ENCODE measurements at places on chromosomes 1 and 21.

GRCh38 chr1:226763905-226764264, 24.8 kb upstream of the ITPKB start:
- no peak for DNase-seq

DNA sequence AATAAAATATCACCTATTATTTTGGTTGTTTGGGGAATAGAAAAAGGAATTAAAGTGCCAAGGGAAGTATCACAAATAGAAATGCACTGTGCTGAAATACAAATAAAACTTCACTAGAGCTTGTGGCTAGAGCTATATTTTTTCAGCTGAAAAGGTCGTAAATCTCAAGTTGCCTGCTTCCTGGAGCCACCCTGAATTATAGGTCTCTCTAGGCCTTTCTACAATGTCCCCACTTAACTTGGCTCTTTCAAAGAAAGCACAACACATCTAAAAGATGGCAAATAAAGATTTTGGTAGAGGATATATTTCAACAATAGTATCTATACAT, 5.0 kb upstream of the RNF2 start:
- DNase-seq = no peak

- DNase-seq = no peak
Measured at GRCh38 chr1:152002960-152003359, 9.3 kb upstream of the S100A10 start.

- peak; percentile 92 for DNase-seq
Measured at GRCh38 chr21:38476385-38476784, 21.9 kb downstream of the ERG start.

DNA sequence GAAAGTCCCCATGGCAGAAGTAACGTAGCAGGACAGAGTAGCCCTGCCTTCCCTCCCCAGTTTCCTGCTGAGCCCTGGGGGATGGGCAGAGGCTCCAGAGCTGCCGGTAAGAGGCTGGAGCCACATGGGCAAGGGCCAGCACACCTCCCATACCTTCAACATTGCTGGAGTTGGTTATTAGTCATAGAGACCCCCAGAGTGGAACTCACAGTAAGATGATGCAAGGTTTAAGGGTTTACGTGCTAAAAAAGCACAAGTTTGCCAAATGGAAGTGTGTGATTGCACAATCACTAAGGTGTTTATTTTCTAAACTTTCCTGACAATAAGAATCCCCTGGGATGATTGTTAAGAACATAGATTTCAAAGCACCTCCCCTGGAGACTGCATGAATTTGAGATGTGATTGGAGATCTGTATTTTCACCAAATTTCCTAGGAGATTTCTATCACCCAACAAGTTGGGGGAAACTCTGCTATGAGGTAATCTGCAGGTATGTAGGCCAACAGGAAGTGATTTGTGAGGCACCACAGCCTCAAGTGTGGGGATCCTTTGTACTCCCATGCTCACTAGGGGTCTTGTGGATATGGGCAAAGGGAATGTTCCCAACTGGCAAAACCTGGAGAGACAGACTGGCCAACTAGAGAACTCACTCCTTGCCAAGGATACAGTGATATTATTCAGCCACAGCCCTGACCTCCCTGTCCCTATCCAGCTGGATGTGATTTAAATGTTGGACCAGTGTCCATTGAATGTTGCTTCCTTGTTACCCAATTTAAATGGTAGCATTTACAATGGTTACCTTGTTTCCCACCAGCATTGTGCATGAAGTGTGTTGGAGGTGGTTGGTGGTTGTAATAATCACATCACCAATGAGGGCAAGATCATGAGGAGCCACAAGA, 37.1 kb upstream of the CSF1 start:
- DNase-seq = no peak

DNA sequence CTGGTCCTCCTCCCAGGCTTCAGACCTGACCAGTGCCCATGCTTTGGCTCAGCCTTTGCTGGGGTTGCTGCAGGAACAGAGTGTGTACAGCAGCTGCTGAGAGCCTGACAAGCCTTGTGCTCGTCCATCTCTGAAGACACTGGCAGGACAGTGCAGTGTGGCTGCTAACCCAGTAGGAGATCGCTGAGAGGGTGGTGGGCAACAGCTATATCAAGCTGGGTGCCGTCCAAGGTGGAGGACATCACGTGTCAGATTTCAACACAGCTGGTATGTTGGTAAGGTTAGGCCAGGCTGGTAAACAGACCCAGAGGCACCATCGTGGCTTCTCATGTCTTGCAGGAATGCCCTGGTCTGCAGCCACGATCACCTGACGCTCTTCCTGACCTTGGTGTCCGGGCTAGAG, 17.9 kb upstream of the SLC25A34 start:
- DNase-seq = no peak

GRCh38 chr1:81998165-81998564, 197.4 kb downstream of the ADGRL2 start:
- no peak for DNase-seq

GRCh38 chr1:23557471-23558124, 1.7 kb downstream of the ID3 start:
- no peak for DNase-seq

DNA sequence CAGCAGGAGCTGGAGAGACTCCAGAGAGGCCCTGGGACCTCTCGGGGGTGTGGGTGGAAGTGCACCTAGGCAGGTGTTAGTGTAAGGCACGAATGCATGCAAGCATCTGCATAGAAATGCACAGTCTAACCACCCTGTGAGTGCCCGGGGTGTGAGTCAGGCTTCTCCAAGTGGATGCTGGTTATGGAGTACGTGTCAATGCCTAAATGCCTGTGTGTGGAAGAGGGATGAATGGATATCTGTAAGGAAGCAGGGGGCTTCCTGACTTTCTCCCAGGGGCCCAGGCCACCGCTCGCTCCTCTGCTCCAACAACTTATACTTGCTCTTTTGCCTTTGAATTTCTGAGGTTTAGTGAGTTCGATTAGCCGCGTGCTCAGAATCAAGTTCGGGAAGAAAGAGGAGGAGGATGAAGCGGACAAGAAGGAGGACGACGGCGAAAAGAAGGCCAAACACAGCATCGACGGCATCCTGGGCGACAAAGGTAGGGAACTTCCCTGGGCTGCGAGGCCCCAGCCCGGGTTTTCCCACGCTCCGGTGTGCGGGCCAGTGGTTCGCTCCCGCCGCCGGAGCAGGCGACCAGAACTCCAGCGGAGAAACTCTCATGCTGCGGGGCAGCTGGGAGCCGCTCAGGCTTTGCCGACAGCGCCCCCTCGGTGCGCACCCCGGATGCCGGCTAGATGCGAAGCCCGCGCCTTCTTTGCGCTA, 5.4 kb downstream of the PAX7 start:
- DNase-seq = no peak

DNA sequence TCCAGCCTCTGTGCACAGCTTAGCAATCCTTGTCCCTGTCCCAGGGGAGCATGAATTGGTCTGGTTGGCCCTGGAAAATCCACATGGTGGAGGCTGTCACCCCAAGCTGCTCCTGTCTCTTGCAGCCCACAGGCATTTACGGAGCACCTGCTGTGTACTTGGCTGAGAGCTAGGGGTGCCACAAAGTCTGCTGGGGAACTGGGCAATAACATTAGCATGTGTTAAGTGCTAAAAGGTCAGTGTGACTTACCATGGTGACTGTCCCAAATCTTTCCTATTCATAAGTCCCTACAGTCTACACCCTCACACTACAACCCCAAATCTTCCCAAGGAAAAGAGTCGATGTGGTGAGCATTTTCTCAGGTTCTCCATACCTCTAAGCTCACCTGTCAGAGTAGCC, 53.6 kb upstream of the ARTN start:
- no peak for DNase-seq

GRCh38 chr1:15444468-15445389, 6.5 kb downstream of the CTRC start:
- no peak for DNase-seq

GRCh38 chr1:212700223-212700891, 717 bp upstream of the BATF3 start:
- peak; percentile 62 for DNase-seq

GRCh38 chr1:211915924-211916323, 85.4 kb upstream of the LPGAT1 start:
- DNase-seq = no peak

DNA sequence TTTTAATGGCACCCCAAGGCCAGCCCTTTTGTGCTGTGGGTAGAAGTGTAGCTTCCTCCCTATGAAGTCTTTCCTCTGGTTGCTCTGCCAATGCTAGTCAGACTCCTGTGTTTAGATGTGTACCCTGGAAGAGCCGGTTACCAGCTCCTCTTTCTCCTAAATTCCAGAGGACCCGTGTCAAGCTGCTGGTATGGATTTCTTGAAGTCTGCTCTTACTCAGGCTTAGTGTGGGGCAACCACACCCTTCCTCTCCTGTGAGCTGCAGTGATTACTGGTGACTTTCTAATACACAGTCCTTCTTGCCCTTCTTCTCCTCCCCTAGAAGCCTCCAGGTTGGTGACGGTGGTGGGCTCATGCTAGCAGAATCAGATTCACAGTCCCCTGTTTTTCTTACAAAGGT, 74.1 kb upstream of the AKT3 start:
- DNase-seq = no peak

DNA sequence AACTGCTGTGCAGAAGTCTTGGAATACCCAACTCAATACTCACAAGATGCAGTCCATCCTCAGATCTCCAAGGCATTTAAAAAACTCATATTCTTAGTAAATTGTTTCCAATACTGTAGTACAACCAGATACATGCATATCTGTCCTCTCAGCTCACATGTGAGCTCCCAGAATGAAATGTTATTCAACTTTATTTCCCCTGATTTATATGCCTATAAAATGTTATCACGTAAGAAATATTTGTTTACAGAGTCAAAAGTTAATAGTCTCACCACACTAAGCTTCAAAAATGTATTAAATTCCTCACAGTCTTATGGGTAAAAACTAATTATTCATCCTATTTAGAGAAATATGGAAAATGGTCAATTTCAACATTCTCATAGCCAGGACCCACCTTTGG, 56.6 kb downstream of the LTN1 start:
- DNase-seq = no peak

GRCh38 chr1:6918186-6918924, 133.1 kb downstream of the CAMTA1 start:
- no peak for DNase-seq

DNA sequence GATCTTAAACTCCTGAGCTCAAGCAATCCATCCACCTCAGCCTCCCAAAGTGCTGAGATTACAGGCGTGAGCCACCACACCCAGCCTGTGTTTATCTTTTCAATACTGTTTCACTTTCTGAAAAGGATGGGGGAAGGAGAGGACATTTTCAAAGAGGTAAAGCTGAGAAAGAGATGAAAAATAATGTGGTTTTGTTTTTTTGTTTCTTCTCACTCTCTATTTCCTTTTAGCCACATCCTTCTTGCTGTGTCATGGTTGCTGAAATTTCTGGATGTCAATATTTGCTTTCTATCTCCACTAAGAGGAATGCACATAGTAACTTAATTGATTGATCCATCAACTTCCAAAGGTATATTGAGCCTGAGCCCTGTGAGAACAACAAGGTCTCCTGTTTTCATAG, 6.4 kb upstream of the C1orf21 start:
- no peak for DNase-seq

- no peak for DNase-seq
Measured at GRCh38 chr1:210557426-210558077, 228.8 kb downstream of the HHAT start.

DNA sequence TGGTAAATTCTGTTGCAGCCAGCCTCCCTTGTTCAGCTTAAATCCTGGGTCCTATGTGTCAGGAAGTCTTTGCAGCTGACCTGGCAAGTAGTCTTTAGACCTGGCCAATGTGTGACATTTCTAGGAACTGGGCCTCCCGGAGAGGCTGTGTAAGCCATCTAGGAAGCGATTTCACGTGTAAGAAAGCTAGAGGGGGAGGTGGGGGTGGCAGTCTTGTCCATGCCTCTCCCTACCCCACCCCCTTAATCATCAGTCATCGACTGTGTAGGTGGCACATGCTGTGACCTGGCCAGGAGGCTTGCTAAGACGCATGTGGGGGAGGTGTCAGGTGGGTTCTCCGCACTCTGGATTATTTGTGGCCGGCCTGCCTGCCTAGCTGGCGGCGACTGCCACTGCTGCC, 8.4 kb downstream of the C1orf226 start:
- DNase-seq = no peak

DNA sequence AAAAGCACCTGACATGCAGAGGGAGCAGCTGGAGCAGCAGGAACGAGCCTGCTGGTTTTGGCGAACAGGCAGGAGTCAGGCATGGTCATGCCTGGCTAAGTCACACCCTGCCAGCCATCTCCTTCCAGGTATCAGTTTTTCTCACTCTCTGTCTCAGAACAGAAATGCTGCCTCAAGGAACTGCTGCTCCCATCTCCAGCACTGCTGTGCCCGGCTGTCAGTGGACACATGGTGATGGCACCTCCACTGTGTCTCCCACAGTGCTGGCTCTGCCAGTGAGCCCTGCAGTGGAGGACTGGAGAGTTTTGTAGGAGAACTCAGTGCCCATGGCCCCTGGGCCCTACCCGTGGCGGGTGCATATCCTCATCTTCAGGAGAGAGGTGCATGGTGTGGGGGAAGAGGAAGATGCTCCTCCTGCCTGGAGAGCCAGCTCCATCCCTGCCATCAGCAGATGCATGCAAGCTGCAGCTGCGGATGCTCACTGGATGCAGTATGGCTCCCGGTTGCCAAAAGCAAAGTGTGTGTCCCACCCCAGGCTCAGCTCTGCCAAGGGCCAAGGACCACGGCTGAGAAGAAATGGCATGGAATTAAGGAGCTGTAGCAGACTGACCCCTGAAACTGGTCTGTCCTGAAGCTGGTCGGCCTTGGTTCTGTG, 114.7 kb downstream of the GRIK3 start:
- DNase-seq = no peak

DNA sequence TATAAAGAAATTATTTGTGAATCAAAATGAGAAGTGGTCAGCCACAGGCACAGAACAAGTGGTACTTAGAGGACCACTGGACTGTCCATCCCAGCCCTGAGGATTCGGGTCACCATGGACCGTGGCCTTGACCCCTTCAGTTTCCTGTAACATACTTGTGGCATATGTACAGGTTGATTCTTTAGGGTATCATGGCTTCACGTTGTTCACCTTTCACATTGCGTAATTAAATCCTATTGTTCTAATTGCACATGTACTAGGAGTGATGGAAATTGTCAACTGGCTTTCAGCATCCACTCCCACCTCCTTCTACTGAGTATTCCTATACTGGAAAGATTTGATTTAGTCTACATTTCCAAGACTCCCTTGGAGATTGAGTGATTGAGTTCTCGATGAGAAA, 148.3 kb upstream of the GJB5 start:
- no peak for DNase-seq

DNA sequence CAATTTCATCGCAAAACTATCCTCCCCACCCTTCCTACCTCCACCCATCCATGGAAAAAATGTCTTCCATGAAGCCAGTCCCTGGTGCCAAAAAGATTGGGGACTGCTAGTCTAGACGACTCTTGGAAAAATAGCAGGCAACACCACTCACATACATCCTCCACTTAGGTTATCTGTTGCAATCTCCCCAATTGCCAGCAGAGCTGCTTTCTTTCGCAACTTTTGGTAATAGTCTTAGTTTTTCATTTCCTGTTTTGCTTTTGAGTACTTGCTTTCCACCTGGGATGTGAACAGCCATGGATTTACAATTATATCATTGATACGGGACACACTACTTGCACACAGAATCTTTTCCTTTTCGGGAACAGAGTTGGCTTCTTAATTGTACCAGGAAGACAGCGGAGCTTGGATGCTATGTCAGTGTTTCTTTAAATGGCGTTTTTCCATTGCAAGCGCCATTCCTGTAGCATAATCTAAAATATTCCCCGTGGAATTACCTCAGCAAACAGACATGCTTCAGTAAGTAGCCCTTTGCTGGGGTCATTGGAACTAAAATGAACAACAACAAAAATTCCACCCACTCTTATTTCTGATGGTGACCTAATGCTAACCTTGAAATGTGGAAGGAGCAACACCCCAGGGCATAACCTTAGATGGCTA, 183.3 kb upstream of the ADGRL2 start:
- peak; percentile 34 for DNase-seq

- DNase-seq = peak; percentile 87
Measured at GRCh38 chr1:53326598-53327181, 1.2 kb downstream of the LRP8 start.
